ENCODE measurements at places on chromosomes 5 and 9. TPM values are rescaled to one million over a fixed set of nuclear protein-coding genes. Genes with fewer than 3 reads are reported as not detected.

Gene SLC2A8
- total RNA-seq, result 8.0 TPM

Gene NEUROG1
- total RNA-seq, result not detected

Gene RNF183
- not detected for total RNA-seq

Gene IQGAP2
- total RNA-seq, result 0.83 TPM

Gene BTNL8
- total RNA-seq, result not detected

Gene MAMDC2
- 33.5 TPM for total RNA-seq

Gene GNA14
- 0.17 TPM for total RNA-seq

Gene FAM200C
- total RNA-seq, result 1.6 TPM

Gene GPRIN1
- total RNA-seq, result 4.7 TPM

Gene GHR
- total RNA-seq, result 3.6 TPM

Gene TNFAIP8
- total RNA-seq, result 11.3 TPM

Gene PKN3
- total RNA-seq, result 0.33 TPM
